ENCODE measurements at places on chromosomes 2 and 18.
A peak's percentile ranks its signal among the peaks of the same experiment; 100 is the strongest.

DNA sequence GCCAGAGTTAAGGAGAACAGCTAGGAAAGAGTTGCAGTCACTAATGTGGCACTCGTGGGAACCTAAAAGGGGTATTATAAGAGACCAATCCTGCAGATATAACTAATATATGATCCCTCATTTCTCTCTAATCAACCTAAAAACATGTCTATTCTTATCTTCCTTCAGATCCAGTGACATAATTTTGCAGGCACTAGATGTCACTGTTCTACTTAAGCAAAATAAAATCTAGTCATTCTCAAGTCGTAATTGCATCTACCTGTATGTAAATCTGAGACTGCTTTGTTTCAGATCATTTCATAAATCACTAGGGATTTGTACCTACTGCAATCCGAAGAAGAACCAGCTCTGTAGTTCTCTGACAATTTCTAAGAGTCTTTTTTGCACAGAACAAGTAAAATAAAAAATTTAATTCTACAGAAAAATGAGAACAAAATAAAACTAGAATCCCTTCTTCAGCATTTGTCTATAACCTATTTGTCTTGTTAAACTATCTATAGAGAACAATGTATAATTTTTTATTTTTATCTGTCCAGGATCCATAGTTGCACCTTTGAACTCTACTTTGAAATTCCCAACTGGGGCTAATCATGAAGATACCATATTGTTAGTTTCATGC lies 56.5 kb upstream of the ERBB4 start:
- DNase-seq: peak; percentile 46

DNA sequence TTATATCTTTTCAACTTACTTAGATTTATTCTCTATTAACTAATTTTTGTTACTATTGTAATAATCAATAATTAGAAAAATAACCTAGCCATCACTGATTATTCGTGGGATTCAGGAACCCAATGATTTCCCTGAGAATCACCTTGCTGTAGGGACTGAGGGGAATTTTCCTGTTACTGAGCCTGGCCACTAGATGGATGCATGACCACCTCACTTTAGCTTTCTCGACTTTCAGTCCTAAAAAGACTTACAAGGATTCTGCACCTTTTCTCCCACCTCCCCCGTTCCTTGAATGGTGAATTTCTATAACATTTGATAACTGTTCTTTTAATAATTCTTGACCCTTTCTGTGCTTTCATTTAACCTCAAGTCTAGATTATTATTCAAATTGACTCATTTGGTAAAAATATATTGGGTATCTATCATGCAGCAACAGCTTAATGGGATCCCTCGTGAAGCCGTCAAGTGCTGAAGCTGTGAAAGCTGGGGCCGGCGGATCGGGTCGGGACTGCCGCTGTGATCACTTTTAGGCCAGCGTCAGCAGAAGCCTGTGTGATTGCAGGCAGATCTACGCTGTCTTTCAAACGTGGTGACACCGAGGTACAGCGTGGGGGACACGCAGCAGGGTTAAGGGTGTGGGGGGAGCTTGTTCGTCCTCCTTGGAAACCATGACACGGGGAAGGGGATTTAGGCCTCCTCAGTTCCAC lies 38.8 kb upstream of the TMEM18 start:
- DNase-seq: no peak

- no peak for DNase-seq
Measured at GRCh38 chr2:150783896-150784295, 296.4 kb upstream of the RND3 start.

- no peak for DNase-seq
Measured at GRCh38 chr2:23073056-23073455, 311.9 kb upstream of the KLHL29 start.
